Vein endothelial cell (primary cell): ENCODE measurements at places on chromosomes 11 and 22. TPM values are rescaled to one million over a fixed set of nuclear protein-coding genes. Genes with fewer than 3 reads are reported as not detected.

The NAALADL1 gene
- 5.5 and 7.2 TPM in 2 replicates for total RNA-seq

The SLC22A9 gene
- not detected in 2 replicates for total RNA-seq

The DCDC1 gene
- under 0.01 TPM in 2 replicates for total RNA-seq

The FAM227A gene
- 2.1 and 2.3 TPM in 2 replicates for total RNA-seq

The ZP1 gene
- not detected in 2 replicates for total RNA-seq

The PDGFD gene
- 9.5 and 21.9 TPM in 2 replicates for total RNA-seq

The RAB39A gene
- total RNA-seq: 0.19 TPM in 1 of 2 replicates, not detected in the other

The TMEM41B gene
- 22.2 and 36.0 TPM in 2 replicates for total RNA-seq

The HOATZ gene
- not detected in 2 replicates for total RNA-seq

The OR51B5 gene
- total RNA-seq: not detected in 2 replicates

The KRTAP5-8 gene
- total RNA-seq: not detected in 2 replicates
